ENCODE measurements at places on chromosomes 13 and 19. TPM values are rescaled to one million over a fixed set of nuclear protein-coding genes. Genes with fewer than 3 reads are reported as not detected.

Gene ZNF681
- total RNA-seq = 1.8 TPM

Gene MED4
- total RNA-seq = 46.4 TPM

Gene TPTE2
- not detected for total RNA-seq

Gene ZNF560
- total RNA-seq = not detected

Gene PSPN
- 2.1 TPM for total RNA-seq

Gene DCT
- 0.94 TPM for total RNA-seq

Gene FGF22
- 3.2 TPM for total RNA-seq

Gene PODNL1
- total RNA-seq = 17.8 TPM

Gene CCNE1
- total RNA-seq = 4.1 TPM

Measured in sciatic nerve (tissue), 2 donors.